C1 segment of cervical spinal cord (tissue), 14 donors: ENCODE measurements at places on chromosomes 6 and 20.

DNA sequence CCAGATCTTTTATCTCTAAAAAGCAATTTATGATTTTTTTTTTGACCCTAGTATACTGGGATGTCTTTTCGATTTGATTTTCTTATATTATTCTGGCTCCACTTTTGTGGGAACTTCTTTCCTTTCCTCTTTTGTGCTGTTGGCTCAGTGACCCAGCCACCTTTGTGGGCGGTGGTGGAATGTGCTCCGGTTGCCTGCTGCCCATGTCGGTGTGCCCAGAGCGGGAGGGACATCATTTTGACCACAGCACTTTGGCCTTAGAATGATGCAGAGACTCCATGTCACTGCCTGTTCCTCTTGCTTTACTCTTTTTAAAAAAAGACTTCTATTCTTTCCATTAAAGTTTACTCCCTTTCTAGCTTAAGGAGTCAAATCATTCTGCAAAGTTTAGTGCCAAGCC is 198.0 kb downstream of the FARS2 start:
- DNase-seq = no peak

DNA sequence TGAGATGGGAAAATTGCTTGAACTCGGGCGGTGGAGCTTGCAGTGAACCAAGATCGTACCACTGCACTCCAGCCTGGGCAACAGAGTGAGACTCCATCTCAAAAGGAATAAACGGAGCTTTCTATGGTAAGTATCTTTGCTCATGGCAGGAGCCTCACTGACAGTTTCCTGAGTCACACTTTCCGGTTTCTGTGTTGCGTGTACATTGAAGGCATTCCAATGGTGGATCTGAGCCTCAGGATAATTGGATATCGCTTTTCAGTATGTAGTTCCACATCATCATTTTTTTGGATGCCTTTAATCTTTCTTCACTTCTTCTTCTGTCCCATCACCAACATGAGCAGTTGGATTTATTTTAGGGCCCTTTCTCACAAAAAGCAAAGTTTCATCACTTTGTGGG is 28.6 kb upstream of the GTSF1L start:
- no peak for DNase-seq

DNA sequence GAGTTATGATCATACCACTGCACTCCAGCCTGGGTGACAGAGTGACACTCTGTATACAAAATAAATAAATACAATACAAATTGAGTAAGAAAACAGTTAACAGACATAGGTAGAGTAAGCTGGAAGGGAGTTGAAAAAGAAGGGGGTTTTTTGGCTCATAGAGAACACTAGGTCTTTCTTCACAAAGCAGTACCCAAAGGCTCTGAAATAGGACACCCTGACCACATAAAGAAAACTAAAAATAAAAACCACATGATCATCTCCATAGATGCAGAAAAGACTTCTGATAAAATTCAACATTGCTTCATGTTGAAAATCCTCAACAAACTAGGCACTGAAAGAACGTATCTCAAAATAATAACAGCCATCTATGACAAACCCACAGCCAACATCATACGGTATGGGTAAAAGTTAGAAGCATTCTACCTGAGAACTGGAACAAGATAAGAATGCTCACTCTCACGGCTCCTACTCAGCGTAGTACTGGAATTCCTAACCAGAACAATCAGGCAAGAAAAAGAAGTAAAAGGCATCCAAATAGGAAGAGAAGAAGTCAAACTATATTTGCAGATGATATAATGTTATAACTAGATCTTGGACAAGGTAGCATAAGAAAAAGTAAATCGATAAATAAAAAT is 48.6 kb downstream of the TOMM6 start:
- no peak for DNase-seq

- no peak for DNase-seq
These were observed 4.6 kb upstream of the GUCA1B start for GRCh38 chr6:42199106-42199981.

DNA sequence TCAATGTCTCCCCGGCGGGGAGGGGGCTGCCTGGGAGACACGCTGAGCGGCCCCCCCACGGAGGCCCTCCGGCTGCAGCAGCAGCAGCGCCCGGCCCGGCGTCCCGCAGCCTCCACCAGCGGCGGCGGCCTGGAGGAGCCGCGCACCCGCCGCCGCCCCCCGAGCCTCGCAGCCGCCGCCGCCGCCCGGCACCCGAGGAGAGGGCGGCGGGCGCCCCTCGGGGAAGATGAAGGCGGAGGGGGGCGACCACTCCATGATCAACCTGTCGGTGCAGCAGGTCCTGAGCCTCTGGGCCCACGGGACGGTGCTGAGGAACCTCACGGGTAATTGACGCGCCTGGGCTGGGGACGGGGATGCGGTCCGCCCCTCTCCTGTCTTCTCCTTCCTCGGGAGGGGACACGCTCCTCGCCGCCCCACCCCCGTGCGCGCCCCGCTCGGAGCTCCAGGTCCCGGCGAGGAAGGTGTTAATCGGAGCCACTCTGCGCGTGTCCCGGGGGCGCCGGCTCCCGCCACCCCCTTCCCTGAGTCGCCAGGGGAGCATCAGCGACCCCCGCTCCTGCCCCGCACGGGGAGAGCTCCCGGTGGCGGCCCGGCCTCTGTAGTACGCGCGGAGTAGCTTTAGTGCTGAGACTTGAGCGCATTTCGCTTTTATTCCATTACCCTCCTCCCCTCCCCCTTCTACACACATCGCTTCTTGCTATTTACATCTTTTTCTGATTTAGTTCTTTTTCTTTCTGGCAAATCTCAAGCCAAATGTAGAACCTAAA is 686 bp downstream of the TMEM170B start:
- peak; percentile 41 for DNase-seq

GRCh38 chr6:110325197-110325596 is 33.0 kb downstream of the METTL24 start:
- no peak for DNase-seq

- no peak for DNase-seq
These were observed 44.1 kb downstream of the BEND6 start for GRCh38 chr6:56999049-56999448.

GRCh38 chr6:1796706-1797529 is 187.2 kb downstream of the FOXC1 start:
- DNase-seq = no peak

GRCh38 chr6:90274451-90275030 is 22.1 kb downstream of the BACH2 start:
- DNase-seq = no peak

DNA sequence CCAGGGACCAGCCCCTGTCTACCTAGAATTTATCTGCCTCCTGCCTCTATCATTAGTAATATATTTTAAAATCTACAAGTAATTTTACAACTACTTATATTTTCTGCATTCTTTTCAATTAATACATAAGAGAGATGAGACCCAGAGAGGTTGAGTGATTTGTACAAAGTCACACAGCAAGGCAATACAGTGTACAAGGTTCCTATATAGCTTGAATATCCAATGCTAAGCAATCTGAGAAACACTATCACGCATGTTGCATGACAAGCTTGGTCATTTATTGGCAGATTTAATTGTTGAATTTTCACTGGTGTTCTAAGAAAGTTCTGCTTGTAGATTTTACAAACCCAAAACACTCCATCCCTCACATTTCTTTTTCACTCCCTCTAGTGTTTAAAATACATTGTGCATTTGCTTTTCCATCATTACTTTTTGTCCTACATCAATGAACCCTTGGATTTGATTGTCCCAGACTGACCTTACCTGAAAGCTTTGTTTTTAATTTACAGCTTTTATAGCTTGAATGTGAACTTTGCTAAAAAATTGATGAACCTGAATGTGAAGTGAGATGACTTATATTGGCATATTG is 520.9 kb upstream of the CITED2 start:
- DNase-seq = no peak

DNA sequence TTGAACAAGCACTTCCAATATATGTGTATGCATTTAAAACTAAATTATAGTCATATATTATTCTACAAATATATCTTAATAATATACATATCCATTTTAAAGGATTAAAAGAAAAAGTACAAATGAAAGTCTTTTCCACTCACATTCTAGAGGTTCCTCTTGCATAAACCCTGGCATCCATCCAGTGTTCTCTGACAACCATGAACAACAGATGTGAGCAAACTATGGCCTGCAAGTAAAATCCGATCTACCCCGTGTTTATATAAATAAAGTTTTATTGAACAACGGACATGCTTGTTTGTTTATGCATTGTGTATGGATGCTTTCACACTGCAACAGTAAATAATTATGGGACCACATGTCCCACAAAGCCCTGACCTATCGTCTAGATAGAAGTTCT is 1122.3 kb downstream of the EPHA7 start:
- no peak for DNase-seq

DNA sequence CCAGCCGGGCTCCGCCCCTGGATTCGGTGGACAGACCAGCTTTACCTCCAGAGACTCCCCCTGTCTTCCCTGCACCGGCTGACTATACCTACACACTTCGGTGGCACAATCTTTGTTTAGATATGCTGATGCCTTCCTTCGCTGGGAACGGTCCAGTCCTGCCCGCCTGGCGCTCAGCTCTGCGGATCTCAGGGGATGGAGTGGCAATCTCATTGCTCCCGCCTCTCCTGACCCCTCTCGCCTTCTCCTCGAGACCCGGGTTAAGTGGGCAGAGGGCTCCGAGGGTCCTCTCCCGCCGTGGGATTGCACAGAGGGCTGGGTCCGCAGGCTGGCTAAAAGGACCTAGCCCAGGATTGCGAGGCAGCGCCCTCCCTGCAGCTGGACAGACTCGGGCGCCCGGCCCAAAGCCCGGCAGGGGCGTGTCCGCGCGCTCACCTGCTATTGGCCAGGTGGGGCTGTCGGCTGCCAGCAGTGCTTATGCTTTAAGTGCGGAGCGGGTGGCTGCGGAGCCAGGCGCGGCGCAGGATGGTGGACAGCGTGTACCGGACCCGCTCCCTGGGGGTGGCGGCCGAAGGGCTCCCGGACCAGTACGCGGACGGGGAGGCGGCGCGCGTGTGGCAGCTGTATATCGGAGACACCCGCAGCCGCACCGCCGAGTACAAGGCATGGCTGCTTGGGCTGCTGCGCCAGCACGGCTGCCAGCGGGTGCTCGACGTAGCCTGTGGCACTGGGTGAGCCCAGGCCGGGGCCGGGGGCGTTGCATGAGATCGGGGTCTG is at the start of gene GNMT:
GNMT (plus strand) TSS at position 512 of the 777 bp plus-strand sequence; CDS start at position 526, 14 bp downstream.
- no peak for DNase-seq
